ENCODE measurements at places on chromosomes 7 and 10. TPM values are rescaled to one million over a fixed set of nuclear protein-coding genes. Genes with fewer than 3 reads are reported as not detected.
A peak's percentile ranks its signal among the peaks of the same experiment; 100 is the strongest.

DNA sequence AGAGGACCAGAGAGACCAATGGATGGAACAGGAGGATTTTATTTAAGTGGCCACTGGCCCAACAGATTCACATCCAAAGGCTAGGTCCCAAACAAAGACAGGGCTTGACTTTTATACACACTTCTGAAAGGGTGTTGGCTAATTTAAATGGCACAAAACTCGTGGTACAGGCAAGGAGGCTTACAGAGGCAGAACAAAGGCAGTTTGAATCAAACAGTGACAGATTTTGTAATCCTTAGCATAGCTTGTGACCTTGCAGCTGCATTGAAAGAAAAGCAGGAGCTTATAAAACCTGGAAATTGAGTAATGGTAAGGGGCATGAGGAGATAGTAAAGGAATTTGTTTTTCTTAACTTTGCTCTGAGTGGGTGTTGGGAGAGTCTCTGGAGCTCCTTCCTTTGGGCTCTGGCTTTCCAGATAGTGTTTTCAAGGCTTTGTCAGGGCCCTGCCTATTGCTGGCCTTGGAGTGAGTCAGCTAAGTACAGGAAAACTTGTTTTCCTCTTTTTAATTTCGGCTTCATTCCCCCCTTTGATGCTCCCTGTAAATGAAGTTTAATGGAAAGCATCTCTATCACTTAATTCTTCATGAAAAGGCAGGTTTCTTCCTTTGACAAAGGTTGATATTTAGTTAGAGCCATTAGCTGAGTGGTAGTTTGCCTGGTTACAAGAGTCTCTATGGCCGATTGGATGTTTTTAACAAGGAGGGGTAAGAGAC, 96.9 kb downstream of the TRIM24 start:
- no peak for DNase-seq

TSPAN12 gene
- total RNA-seq = 1.8 TPM

GRCh38 chr7:149257146-149257545, 4.8 kb upstream of the ZNF783 start:
- peak; percentile 60 for DNase-seq

GRCh38 chr7:22731766-22732165, 4.8 kb downstream of the IL6 start:
- DNase-seq = no peak

DNA sequence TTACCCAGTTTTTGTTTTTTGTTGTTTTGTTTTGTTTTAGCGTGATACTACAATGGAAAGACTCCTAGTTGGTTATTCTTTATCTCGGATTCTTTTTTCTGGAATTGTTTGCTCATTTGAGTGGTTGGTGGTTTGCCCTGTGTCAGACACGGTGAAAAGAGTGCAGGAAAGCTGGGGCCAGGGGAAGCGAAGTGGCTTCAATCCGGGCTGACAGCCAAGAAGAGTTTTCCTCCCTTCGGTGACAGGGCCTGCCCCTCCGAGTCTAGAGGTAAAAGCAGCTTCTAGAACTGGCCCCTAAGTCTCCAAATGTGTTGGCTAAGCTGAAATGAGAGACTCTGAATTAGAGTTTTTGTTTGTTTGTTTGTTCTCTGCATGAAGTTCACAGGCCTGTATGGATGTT, 5.7 kb upstream of the AP5Z1 start:
- DNase-seq = peak; percentile 72

- no peak for DNase-seq
Observed at GRCh38 chr7:117217106-117218035, 105.5 kb downstream of the WNT2 start.

DNA sequence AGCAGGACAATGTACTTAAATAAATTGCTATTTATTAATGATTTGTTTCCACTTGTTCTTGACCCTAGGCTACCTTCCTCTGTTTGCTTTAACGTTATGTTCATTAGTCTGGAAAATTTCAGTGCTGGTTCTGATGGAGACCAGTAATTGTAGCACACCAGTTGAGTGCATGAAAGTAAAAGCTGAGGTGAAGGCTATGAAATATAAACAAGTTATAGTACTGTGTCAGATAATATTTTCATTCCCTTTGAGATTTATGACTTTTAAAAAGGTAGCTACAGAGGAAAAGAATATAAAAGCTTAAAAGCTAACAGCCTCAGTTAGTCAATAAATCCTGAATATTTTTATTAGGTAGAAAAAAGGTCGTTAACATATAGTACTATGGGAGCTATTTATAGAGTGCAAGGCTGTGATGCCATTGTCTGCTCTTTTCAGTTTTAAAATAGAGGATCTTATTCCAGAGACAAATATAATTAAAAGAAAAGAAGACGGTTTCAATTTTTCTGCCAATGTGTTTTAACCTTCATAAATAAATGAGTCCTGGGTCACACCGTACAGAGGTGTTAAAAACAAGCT, 351.8 kb upstream of the ETV1 start:
- no peak for DNase-seq

- peak; percentile 86 for DNase-seq
Observed at GRCh38 chr7:94183289-94183749, 179.2 kb upstream of the BET1 start.

GRCh38 chr7:52260046-52260665, 775.3 kb upstream of the POM121L12 start:
- DNase-seq = no peak

DGKI gene
- total RNA-seq = 23.3 TPM

GRCh38 chr10:60921633-60922032, 22.4 kb downstream of the RHOBTB1 start:
- DNase-seq = no peak

Data from osteoblast (primary cell).